ENCODE measurements at places on chromosomes 5 and 9. TPM values are rescaled to one million over a fixed set of nuclear protein-coding genes. Genes with fewer than 3 reads are reported as not detected.
A peak's percentile ranks its signal among the peaks of the same experiment; 100 is the strongest.

DNA sequence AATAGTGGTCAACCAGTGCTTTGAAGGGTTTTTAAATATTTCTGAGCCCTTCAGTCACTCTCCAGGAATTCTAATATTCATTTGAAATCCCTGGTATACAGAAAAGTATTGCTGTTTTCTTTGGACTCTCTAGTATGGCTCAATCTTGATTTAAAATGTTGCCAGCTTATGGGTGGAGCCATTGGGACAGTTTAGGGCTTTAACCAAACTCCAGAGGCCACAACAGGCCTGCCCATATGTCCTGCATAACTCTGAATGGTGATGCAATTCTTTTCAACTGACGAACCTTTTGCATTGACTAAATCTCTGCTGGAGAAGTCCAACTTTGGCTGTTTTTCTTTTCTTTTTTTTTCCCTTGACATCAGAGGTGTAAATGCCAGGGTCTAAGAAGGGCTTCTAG, 10.3 kb upstream of the ANKHD1 start:
- no peak for DNase-seq

GRCh38 chr5:5266297-5266696, 126.2 kb downstream of the ADAMTS16 start:
- no peak for DNase-seq

DNA sequence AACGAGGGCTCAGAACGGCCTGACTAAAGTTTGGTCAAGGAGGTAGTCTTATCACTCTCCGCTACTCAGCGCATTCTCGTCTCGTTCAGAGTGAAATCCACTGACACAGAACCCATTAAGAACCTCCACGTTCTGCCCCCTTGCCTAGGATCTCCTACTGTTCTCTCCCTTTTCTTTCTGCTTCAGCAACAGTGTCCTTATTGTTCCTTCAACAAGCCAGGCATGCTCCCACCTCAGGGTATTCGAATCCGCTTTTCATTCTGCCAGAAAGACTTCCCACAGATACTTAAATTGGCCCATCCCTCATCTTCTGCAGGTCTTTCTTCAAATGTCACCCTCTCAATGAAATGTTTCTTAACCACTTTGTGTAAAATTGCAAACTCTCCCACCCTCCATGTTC, 4.3 kb upstream of the ZNF354C start:
- DNase-seq: no peak

- DNase-seq: no peak
Observed at GRCh38 chr9:123686131-123686828, 243.6 kb downstream of the DENND1A start.

- peak; percentile 84 for DNase-seq
Observed at GRCh38 chr9:126411225-126411947, 84.8 kb downstream of the MVB12B start.

DNA sequence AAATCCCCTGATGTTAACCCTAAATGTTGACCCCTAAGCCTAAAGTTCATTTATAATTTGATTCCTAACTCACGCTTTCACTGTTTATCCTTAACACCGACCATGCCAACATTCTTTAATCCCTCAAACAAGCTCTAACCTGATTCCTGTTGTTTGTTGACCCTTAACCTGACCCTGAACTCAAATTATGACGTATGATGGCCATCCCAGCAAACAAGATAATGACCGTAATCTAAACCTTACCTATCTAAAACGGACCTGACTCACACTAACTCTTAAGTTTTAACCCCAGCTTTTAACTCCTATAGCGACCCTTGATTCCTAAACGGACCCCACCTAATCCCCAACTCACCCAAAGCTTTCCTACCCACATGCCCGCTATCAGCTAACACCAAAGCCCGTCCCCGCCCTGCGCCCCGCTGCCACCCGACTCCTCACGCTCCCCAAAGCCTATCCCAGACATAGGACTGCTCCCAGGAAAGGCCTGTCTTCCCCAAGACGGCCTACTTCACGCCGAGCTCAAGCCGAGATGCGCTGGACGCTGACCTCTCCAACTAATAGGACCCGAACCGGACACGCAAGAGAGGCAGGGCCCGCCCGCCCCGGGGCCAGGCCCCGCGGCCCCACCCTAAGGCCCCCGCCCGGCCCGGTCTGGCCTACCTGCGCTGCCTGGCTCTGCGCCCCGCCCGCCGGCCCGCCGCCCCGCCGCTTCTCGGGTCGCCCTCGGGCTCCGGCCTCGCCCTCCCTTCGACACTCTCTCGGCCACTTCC, 395 bp downstream of the TLN1 start:
- DNase-seq: no peak

- DNase-seq: no peak
Observed at GRCh38 chr5:61638476-61638875, 306.4 kb downstream of the ZSWIM6 start.

DNA sequence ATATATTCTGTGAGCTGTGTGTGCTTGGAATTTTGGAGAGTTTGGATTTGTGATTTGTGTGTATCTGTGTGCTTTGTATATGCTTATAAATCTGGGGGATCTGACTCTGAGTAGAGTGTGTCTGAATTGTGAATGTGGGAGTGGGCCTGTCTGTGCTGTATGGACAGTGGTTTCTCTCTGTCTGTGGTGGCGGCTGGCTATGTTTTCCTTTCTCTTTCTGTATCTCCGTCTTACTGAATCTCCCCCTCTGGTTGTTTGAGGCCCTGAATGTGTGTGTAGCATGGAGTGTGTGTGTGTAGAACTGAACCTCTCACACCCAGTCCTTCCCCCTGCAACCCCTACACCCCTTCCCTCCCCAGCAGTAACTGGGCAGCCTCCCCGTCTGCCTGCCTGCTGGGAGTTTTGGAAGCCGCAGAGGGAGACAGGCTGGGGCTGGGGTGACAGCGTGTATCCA, 4.7 kb downstream of the CXXC5 start:
- DNase-seq: no peak

- no peak for DNase-seq
Observed at GRCh38 chr9:117815315-117815714, 111.1 kb downstream of the TLR4 start.

DNA sequence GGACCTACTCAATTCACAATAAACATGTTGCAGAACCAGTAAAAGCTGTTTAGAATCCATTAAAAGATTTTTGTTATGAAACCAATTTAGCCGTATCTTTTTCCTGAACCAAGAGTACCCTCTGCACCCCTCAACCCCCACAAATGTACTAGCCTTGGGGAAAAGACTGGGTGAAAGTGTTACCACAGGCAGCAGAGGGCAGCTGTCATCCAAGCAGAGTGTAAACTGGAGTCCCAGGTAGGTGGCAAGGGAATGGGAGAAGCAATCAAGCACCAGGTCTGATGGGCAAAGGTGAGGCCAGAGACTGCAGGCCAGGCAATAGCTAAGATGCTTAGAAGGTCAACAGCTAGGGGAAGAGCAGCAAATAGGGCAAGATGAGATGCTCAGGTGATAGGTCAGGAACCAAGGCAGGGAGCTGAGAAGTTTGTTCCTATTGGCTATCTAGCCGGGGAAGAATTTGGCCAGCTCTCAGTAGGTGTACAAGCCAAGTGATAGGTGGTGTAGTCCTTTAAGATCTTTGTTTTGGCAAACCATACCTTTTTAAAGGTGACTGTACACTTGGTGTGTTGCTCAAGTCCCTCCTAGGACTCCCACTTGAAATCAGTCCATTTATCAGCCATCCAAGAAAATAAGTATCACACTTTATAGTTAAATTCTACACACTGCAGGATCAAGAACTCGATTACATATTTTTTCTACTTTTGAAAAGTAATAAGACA, 77.8 kb upstream of the CCDC112 start:
- no peak for DNase-seq

- no peak for DNase-seq
Observed at GRCh38 chr9:116322521-116322920, 168.9 kb downstream of the PAPPA start.

DNA sequence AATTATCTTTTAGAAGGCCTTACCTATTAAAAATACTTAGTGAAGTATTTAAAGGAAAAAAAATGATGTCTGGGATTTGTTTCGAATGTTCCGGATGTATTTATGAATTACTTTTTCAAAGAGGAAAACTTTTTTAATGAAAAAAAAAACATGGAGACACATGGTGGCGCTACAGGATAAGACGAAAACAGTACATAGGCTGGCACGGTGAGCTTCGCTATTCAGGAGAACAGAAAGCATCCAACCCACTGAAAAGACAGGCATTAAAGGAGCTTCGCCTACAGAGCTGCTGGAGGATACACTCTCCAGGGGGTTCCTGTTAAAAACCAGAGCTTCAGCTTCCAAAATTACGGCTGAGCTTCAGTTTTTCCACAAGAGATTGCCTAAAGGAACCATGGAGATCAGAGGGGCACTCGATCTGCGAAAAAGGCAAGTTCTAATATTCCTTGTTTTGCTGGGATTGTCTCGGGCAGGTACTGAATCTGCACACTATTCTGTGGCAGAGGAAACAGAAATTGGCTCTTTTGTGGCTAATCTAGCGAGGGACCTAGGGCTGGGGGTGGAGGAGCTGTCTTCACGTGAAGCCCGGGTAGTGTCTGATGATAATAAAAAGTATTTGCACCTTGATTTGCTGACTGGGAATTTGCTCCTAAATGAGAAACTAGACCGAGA, at the start of gene PCDHB14:
Gene PCDHB14, plus strand, starts transcription at position 232 of the 672 bp plus-strand sequence. Its CDS starts 163 bp downstream, at position 395.
- DNase-seq: peak; percentile 23

DNA sequence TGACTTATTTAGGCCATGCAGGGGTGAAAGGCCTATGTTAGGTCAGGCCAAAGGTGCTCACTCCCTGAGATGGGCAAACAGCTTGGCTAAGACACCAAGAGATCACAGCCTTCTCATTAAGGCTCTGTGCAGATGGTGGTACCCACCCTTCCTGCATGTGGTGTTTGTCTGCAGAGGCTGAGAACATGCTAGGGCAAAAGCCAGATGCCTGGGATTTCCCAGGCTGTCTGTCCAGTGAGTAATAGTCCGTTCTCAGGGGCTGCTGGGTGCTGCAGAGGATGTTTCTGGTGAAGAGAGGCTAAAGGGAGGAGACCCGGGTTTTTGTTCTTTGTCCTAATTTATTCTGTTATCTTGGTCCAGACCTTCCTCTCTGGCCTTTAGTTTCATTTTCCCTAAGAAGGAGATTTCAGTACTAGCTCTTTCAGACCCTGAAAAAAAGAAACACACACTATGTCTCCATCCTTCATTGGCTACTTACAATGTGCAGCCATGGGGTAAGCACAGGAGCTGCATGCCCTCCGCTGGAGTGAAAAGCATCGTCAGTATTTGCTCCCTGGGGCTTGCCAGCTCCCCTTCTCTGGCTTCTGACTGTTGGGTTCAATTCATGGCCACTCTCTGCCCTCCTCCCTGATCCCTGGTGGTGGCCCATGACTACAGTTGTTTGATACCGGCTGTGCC, 23.4 kb upstream of the GLRA1 start:
- no peak for DNase-seq

GRCh38 chr9:98010445-98010844, 27.3 kb downstream of the ANP32B start:
- DNase-seq: no peak

DNA sequence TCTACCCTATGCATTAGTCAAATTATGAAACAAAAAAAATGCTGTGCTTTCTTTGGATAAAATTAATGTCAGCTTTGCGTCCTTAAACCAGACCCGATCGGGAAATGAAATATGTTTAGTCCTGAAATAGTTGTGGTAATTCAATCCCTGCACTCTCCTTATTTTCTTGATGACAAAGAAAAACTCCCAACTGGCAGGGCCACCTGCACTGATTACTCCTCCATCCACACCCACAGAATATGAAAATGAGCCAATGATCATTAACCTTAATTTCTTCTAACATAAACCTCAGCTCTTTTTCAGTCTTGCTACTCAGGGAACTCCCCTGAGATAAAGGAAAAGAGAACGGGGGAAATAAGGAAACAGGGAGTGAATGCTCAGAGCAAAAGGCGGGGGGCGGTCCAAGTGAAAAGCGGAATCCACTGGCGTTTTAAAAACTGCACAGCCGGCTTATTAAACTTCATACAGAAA, 245.3 kb downstream of the BNC2 start:
- no peak for DNase-seq

GRCh38 chr5:61180886-61181285, 18.6 kb upstream of the SMIM15 start:
- no peak for DNase-seq

DNA sequence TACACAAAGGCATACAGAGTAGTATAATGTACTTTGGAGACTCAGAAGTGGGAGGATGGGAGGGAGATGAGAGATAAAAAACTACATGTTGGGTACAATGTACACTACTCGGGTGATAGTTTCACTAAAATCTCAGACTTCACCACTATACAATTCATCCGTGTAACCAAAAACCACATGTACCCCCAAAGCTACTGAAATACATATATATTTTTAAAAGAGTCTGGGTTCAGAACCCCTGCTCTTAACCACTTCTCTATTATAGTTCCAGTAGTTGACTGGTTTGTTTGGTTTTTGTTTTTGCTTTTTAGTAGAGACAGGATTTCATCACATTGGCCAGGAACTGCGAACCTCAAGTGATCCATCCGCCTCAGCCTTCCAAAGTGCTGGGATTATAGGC, 22.6 kb downstream of the SGTB start:
- DNase-seq: no peak

DNA sequence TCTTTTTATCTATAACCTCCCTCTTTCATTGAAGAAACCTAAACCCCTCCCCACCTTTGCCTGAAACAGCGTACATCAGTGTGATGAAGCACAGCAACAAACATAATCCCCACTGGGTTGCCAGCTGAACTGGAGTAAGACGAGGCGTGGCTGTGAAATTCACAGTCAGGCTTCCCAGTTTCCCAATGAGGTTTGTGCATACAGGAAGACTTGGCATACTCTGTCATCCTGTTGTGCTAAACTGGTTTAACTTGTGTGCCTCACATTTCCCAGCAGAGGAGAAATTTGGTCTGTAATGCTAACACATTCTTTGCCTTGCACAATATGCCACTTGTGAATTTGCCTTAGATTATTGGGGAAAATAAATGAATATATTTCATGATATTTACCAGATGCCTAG, 121.5 kb downstream of the SV2C start:
- no peak for DNase-seq

DNA sequence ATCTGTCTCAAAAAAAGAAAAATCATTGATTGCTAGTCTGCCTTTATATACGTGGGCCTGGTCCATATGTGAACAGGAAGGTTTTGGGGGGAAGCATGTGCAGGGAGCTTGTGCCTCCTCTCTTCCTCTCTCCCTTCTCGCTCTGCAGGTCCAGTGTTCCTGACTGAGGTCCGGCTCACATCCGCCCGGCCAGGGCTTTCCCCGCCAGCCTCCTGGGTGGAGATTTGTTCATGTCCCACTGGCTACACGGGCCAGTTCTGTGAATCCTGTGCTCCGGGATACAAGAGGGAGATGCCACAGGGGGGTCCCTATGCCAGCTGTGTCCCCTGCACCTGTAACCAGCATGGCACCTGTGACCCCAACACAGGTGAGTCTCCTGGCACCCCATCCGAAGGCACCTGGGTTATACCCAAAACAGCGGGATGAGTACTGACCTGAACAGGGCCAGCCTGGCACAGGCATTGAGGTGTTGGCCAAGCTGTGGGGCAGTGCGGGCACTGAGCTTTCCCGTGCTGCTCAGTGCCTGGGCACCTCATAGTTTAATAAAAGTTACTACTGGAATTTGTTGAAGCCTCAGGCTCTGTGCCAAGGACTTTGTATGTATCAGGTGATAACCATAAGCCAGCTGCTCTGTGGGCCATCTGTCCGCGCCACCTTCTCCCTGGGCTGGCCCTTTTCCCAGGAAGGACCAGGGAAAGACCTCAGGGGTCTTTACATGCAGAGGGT, 39.4 kb upstream of the AIF1L start:
- DNase-seq: no peak

NUTM2G gene
- not detected for total RNA-seq

ODF2 gene
- 15.0 TPM for total RNA-seq

SOHLH1 gene
- total RNA-seq: not detected

FABP6 gene
- not detected for total RNA-seq

SOX30 gene
- total RNA-seq: not detected

PHF24 gene
- total RNA-seq: not detected

EMB gene
- total RNA-seq: 145 TPM

ABLIM3 gene
- not detected for total RNA-seq

PCDHB11 gene
- total RNA-seq: not detected

All from CD8-positive, alpha-beta T cell (primary cell).